GM03348 (cell line): ENCODE measurements at places on chromosomes 4 and X.

DNA sequence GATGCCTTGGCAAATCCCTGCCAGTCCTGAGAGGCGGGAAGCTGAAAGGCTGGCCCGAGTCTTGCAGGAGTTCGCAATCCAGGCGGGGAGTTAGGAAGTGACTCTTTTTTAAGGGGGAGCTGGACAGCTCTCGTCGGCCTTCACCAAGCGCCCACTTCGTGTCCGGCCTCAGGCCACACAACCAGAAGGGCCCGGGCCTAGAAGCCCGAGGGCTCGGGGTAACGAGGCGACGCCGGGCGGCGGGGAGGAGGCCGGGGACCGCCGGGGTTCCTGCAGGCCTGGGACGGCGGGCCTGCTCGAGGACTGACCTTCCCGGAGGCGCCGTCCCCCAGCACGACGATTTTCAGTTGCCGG is 395 bp downstream of the RAB28 start:
- DNase-seq: peak; percentile 62

DNA sequence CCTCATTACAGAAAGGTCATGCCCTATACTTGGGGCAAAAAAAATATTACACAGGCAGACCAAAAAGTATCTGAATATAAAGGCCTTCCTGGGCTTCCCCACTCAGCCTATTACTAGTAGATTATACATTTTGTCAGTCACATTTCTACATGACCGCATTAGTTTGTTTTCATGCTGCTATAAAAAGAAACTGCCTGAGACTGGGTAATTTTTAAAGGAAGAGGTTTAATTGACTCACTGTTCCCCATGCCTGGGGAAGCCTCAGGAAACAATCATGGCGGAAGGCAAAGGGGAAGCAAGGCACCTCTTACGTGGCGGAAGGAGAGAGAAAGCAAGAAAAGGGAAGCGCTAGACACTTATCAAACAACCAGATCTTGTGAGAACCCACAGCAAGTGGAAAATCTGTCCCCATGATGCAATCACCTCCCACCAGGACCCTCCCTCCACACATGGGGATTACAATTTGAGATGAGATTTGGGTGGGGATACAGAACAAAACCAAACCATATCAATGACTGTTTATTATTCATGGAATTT is 1312.0 kb downstream of the PCDH7 start:
- DNase-seq: no peak

DNA sequence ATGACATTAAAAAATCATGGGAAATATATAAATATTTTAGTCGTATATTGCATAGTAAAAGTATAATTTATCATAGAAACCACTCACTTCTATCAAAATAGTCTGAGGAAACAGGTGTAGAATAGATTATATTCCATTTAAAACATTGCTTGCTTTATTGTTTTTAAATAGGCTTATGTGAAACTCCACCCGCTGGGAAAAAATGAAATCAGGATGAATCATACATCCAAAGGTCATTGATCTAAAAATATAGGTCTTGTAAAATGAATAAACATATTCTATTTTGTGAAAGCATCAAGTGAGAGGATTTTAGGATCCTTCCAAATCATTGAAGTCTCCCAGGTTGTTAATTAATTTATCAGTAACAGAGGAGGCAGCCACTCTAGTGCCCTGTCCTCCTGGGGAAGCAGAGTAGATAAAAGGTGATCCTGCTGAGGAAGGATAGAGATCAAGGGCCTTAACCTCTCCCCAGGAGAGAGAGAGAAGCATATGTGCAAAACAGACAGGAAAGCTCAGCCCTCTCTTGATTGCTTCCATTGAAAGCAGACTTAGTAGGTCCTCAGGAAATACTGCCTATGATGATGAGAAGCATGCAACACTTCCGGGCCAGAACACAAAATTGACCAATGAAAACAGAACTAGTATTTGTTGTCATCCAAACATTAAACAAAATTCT is 96.8 kb upstream of the MAP9 start:
- no peak for DNase-seq

- DNase-seq: peak; percentile 18
These were observed 264.6 kb upstream of the HAND2 start for GRCh38 chr4:173794662-173795061.

DNA sequence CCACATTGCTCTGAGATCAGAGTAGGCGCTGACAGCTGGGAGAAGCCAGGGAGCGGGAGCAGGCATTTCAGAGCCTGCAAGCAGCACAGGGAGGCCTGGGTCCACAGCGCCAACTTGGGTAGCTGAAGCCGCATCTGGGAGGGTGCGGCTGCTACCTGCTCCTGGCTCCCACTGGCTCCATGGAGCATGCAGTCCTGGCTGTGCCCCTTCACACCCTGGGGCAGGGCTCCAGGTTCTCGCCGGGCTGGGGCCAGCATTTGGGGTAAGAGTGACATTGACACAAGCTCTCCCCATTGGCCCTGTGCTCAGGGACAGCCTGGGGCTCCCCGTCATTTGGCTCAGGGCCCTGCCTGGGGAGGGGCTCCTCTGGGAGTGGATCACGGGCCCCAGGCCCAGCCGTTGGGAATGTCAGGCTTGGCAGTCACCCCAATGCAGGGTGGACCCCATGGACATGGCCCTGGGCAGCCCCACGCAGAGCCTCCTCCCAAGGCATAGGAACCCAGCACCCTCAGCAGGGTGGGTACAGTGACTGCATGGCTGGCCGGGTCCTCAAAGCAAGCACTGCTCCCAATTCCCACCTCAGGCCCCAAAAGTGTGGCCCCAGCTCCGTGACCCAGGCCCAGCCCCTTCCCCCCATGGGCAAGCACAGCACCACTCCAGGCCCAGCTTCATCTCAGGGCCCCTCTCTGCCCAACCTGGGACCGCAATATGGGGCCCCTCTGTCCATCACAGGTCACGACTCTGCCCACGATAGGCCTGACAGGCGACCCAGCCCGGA is 82.4 kb downstream of the PRDM5 start:
- DNase-seq: no peak

GRCh38 chr4:147318586-147318985 is 162.3 kb upstream of the EDNRA start:
- peak; percentile 10 for DNase-seq

- peak; percentile 15 for DNase-seq
These were observed 142.2 kb upstream of the KCNIP4 start for GRCh38 chr4:22090661-22091351.

GRCh38 chr4:92825791-92826190 is 522.0 kb downstream of the GRID2 start:
- no peak for DNase-seq
